Stimulated activated CD8-positive, alpha-beta memory T cell treated with anti-CD3 and anti-CD28 coated beads, Interleukin-4, amount 100 ng/mL, for 24 hours (primary cell): ENCODE measurements at places on chromosomes 2 and 18.

DNA sequence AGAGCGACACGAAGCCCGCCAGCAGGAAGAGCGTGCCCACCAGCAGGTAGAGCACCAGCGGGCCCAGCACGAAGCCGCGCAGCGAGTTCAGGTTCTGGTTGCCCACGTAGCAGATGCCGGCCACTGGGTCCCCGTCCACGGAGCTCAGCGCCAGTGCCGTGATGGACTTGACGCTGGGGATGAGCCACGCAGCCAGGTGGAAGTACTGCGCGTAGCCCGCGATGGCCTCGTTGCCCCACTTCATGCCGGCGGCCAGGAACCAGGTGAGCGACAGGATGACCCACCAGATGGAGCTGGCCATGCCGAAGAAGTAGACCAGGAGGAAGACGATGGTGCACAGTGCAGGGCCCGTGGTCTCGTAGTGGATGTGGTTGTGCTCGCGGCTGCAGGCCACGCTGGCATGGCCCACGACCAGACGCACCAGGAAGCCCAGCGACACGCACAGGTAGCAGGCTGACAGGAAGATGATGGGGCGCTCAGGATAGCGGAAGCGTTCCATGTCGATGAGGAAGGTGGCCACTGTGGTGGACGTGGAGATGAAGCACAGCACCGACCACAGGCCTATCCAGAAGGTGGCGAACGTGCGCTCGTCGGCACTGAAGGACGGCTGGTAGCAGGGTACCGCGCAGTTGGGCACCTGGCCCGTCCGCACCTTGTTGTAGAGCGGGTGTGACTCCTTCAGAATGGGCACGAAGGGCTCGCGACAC lies 2.1 kb downstream of the FZD5 start:
- DNase-seq, result no peak

DNA sequence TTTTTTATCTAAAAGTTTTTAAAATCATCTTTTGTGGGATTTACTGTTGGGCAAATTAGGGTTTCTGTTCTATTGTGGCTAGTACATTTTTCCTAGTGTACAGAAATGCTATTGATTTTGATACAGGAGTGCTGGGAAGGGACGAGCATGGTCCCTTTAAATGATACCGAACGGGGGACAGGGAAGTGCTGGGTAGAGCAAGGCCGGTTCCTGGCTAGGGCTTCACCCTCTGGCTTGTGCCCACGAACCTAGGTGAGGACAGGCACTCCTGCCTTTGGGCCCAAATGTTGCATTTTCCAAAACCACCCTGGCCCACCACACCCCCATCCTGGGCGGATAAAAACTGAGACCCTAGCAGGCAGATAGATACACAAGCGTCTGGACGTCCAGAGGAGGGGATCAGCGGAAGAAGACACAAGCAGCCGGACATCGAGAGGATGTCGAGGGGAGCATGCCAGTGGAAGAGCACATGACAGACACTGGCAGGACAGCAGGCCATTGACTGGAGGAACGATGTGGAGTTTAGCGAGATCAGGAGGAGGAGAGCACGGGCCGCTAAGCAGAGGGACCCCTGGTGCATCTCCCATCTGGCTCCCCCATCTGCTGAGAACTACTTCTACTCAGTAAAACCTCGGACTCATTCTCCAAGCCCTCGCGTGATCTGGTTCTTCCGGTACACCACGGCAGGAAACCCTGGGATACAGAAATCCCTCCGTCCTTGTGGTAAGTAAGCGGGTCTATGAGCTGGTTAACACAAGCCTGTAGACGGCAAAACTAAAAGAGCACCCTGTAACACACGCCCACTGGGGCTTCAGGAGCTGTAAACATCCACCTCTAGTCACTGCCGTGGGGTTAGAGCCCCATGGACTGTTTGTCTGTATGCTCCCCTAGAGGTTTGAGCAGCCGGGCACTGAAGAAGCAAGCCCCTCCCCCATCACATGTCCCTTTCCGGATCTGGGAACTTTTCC lies 13.5 kb upstream of the CALCRL start:
- DNase-seq, result no peak

DNA sequence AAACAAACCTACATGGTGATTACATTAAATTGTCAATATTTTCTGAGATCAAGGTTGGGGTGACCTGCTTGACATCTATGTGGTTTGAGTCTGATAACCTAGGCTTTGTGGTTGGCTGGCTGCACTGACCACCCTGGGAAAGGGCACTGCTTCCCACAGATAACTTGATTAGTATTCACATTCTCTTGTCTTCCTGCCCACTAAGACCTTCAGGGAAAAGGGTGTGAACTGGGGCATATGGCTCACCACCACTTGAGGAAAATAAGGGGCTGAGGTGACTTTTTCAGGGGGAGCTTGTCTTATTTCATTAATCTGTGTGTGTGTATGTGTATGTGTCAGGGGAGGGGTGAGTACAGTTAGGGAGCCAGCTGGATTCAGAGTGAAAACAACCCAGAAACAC lies 1.5 kb downstream of the SMYD1 start:
- no peak for DNase-seq

GRCh38 chr2:11546072-11546471 lies 12.2 kb downstream of the GREB1 start:
- DNase-seq, result no peak

- DNase-seq, result no peak
Measured at GRCh38 chr2:15588329-15588919, 3.2 kb upstream of the DDX1 start.

- no peak for DNase-seq
Measured at GRCh38 chr18:79508565-79509535, 113.1 kb downstream of the NFATC1 start.

- DNase-seq, result no peak
Measured at GRCh38 chr2:63856303-63856603, 14.6 kb downstream of the UGP2 start.

DNA sequence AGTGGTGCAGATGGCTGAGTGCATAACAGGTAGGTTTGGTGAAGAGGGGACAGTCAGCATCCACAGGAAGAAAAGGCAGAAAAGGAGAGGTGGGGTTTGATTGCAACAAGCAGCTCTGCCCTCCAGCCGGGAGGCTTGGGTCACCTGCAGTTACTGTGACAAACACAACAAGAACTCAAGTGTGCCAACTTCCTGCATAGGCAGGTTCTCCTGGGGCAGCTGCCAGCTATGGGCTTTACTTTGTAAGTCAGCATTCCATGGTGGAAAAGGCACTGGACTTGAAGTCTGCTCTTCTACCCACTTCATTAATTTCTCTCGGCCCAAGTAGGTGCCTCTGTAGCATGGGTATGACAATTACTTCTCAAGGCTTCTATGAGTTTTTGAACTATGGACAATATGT lies 98.9 kb downstream of the MYT1L start:
- no peak for DNase-seq

DNA sequence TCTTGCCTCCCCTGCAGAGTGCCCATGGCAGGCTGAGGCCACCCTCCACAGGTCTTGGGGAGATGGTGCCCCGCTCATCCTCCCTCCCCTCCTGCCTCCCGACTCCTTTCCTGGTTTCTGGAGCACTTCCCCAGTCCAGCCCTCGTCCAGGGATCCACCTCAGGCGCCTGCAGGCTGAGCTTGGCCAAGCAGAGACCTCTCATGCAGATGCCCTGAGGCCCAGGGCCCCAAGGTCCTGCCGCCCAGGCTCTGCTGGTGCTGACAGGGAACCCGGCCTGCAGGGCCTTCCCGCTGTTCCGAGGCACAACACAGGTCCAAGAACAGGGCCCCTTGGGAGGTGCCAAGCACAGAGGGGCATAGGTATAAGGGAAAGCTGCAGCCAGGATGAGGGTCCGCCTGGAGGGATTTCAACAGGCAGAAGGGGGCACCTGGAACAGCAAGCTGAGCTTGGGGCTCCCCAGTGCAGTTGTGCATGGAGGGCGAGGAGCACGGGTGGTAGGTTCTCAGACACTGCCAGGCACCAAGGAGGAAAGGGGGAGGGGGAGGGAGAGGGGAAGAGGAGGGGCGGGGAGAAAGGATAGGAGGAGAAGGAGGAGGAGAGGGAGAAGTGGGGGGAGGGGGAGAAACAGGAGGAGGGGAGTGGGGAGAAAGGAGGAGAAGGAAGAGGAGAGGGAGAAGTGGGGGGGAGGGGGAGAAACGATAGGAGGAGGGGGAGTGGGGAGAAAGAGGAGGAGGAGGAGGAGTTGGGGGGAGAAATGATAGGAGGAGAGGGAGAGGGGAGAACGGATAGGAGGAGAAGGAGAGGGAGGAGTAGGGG lies 1.2 kb upstream of the ANO7 start:
- DNase-seq, result no peak

DNA sequence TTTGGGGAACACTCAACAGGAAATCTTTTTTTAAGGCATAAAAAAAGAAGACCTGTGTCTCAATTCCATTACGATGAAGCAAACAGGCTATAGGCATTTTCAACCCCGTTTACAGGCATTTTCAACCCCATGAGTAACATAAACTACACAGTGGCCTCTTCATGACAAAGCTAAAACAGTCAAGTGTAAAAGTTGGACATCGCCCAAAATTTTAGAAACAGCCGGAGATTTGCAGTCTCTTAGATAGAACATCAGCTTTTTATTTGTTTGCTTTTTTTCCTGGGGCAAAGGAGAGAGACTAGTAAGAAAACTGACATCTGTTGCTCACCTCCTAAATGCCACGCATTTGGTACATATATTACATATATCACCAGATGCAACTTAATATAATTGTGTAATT lies 173.7 kb downstream of the CMPK2 start:
- no peak for DNase-seq

GRCh38 chr2:97693476-97693875 lies 19.9 kb upstream of the ZAP70 start:
- no peak for DNase-seq

GRCh38 chr2:19944205-19944845 lies 42.5 kb upstream of the TTC32 start:
- no peak for DNase-seq

DNA sequence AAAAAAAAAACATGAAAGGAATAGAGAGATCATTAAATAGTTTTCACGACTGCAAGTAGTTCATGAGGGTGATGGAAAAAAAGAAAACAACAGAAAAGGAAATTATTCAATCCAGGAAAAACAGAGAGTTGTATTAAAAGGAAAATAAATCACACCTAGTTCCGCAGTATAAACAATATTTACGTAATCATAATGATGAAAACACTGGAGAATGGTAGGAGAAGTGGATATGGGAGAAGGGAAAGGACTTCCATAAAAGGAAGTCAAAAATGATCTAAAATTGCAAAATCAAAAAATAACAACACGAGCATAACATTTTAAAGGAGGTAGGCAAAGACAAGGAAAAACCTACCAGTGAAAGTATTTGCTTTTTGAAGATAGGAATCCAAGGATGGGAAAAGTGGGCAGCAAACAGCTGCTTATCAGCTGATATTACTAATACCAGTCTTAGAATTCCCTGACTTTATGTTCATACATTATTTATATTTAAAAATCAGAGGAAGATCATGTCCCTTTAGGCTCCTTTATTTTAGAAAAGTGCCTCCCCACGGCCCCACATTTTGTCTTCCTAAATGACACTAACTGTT lies 160.8 kb downstream of the NBAS start:
- no peak for DNase-seq

DNA sequence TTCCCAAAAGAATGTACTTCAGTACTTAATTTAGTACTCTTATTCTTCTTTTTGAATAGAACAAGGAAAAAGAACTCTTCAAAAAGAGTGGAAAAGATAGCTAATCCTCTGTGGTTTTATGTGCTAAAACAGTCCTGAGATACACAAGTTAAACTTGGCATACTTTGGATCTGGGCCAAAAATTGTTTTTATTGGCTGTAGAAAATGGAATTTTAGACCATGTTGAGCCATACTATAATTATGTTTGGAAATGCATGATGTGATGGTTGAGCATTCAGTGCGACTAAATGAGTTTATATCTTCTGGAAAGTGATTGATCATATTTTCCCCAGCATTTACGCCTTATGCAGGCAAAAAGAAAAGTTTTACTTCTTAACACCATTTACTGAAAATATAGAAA lies 18.0 kb upstream of the PDE1A start:
- no peak for DNase-seq

GRCh38 chr18:9421096-9421900 lies 54.0 kb upstream of the RALBP1 start:
- DNase-seq, result no peak

DNA sequence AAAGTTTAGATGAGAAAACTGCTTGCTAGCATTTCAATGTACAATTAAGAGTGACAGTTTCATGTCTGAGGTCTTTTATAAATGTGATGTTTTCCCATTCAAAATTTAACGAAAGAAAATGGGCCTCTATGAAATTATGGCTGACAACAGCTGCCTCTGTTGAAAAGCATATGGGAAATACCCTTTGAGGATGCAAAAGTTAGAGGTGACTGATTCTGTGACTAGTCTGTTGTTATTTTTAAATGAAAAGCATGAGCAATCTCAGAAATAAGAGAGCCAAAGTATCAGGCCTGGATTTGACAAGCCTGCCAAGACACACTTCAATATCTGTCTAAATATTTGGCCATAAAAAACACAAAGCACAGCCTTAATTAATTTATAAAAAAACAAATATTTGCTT lies 580.8 kb downstream of the ERBB4 start:
- no peak for DNase-seq

DNA sequence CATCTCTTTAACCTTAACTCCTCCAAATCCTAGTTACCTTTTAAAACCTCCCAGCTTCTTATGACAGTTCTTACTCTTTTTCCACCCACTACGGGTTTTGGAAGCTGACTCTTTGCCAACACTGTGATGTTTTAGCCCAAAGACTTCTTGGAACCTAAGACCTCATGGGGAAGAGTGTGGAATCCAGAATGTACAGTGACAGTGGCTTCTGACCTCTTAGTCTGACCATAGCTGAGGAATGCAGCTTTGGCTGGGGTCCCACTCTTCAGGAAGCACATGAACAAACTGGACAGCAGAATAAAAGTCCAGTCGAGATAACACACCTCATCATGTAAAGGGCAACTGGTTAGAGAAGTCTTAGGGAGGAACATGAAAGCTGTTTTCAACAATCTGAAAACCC lies 161.1 kb upstream of the PKDCC start:
- DNase-seq, result no peak

DNA sequence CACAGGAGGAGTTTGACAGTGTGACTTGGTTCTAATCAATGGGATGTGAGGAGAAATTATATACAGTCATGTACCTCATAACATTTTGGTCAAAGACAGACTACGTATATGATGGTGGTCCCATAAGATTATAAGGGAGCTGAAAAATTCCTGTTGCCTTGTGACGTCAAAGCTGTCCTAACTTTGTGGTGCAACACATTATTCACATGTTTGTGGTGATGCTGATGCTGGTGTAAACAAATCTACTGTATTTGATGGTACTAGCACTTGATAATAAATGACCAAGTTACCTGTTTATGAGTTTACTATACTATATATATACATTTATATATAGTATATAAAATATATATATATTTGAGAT lies 29.1 kb upstream of the TGIF1 start:
- DNase-seq, result no peak
